ENCODE measurements at places on chromosomes 13 and 19. TPM values are rescaled to one million over a fixed set of nuclear protein-coding genes. Genes with fewer than 3 reads are reported as not detected.

- peaks cover 1% of the 10 kb centered on the region for H3K4me1 ChIP-seq
- H3K36me3 ChIP-seq = peaks cover 77% of the 10 kb centered on the region
- no peak overlapping the region for H3K4me3 ChIP-seq
- no peak for DNase-seq
- H3K27me3 ChIP-seq = no peaks in the 10 kb centered on the region
These were observed 11.7 kb downstream of the SMG9 start for GRCh38 chr19:43743059-43743458.

- H3K4me3 ChIP-seq = no peak overlapping the region
- H3K36me3 ChIP-seq = peaks cover 14% of the 10 kb centered on the region
- H3K27ac ChIP-seq = peak overlapping the region; percentile 17
- H3K4me1 ChIP-seq = peaks cover 7% of the 10 kb centered on the region
- no peaks in the 10 kb centered on the region for H3K27me3 ChIP-seq
- peak; percentile 65 for DNase-seq
These were observed 7.4 kb downstream of the ETHE1 start for GRCh38 chr19:43519436-43520088.

DNA sequence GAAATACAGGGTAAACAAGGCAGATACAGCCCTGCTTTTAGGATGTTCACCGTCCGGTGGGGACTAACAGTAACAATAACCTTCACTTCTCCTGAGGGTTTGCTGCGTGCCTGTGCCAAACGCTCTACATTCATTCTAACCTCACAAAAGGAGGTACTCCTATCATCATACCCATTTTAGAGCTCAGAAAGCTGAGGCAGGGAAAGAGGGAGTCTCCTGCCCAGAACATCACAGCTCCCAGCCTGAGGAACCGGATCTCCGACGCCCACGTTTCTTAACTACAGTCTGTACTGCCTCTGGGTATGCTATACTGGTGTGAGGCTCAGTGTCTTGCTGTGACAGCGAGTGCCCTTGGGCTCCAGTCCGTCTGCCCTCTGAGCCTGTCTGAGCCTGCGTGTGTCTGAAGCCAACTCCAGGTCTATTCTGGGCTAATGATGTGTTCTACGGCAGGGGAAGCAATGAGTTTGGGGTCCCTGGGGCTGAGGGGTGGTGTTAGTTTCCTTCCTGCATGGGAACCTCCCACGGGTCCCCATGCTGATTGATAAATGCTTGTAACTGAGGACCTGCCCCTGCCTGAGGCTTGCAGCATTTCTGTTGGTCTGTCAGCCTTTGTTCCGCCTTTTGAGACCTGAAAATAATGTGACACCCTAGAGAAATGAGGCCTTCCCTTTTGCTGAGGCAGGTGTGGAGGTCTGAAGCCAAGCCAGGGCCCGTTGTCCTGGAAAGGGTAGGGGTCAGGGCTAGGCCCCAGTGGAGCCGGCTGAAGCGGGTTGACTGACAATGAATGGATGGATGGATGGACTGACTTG, 4.9 kb downstream of the LIPE start:
- peak overlapping the region; percentile 89 for H3K27ac ChIP-seq
- peaks cover 31% of the 10 kb centered on the region for H3K4me1 ChIP-seq
- H3K36me3 ChIP-seq = peaks cover 6% of the 10 kb centered on the region
- no peaks in the 10 kb centered on the region for H3K27me3 ChIP-seq
- peak overlapping the region; percentile 99 for H3K4me3 ChIP-seq

DNA sequence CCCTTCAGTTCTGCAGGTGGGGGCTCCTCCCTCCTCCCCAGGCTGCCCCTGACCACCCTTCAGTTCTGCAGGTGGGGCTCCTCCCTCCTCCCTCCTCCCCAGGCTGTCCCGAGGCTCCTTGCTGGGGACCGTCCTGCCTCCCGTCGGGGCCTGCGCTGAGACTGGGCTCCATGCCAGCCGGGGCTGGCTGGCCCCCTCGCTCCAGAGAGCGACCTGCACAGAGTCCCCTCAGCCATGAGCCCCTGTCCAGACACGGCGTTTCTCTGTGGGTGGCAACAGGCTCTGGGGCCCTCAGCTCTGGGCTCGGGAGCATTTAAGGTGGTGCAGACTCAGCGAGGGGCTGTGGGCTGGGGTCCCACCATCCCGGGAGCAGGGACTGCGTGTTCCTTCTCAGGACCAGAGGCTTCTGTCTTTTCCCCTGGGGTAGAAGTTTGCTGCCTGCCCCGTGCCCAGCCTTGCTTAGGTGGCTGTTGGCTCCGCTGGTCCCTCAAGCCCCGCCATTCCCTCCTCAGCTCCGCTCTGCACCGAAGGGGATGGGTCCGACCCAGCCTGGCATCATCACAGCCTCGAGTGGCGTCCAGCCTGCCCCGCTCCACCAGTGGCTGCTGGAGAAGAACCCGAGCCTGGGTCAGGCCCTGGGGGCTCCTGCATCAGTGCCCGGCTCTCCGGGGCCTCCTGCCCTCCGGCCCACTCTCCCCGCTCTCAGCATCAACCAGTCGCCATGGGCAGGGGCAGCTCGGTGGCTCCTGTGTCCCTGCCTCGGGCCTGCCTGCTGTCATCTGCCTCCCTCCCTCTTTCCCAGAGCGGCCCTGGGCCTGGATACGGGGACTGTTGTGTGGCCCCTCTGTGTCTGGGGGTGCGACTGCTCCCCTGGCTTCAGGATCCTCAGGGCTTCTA, 27.6 kb downstream of the CSNK1G2 start:
- H3K36me3 ChIP-seq = peaks cover 9% of the 10 kb centered on the region
- peaks cover 8% of the 10 kb centered on the region for H3K4me1 ChIP-seq
- DNase-seq = no peak
- no peak overlapping the region for H3K4me3 ChIP-seq

DNA sequence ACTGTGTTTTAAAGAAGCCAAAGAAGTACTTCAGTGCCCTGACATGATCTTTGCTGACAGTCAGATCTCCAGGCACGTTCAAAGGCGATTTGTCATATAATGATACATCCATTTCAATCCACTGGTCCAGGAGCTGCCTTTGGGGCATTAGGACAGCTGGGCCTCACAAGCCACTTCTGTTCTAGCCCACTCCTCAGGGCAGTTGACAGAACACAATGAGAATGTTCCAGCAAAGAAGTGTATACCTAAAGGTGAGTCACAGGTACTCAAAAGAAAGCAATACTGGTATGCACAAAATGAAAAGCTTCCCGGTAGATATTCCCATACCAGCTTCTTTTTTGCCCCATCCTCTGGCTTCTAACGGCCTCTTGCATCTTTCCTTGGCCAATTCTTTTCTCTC, 12.5 kb upstream of the MAP3K10 start:
- H3K27me3 ChIP-seq = peaks cover 8% of the 10 kb centered on the region
- H3K27ac ChIP-seq = no peak overlapping the region
- no peak overlapping the region for H3K4me3 ChIP-seq

GRCh38 chr19:41849067-41849466, 4.2 kb downstream of the DMRTC2 start:
- no peaks in the 10 kb centered on the region for H3K4me1 ChIP-seq
- H3K27me3 ChIP-seq = peaks cover 19% of the 10 kb centered on the region

DNA sequence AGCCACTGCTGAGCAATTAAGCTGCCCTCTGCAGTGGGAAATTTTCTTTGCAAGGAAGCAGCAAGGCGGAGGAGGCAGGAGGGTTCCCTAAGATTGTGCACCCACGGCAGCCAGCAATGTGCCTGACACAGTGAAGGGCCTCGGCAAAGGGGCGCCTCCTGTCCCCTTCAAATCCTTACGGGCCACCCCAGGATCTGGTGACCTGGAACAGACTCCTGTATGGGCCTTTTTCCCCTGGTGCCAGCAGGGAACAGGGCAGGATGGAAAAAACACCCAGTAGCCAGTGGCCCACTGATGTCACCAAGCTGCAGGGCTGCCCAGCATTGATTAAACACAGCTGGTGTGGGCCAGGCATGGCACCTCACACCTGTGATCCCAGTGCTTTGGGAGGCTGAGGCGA, 86.7 kb downstream of the GNG7 start:
- H3K4me1 ChIP-seq = peaks cover 52% of the 10 kb centered on the region
- no peak for DNase-seq
- H3K27ac ChIP-seq = no peak overlapping the region
- no peak overlapping the region for H3K4me3 ChIP-seq
- H3K27me3 ChIP-seq = no peaks in the 10 kb centered on the region
- H3K36me3 ChIP-seq = no peaks in the 10 kb centered on the region

GRCh38 chr19:17830567-17831418, 9.5 kb upstream of the INSL3 start:
- peaks cover 80% of the 10 kb centered on the region for H3K36me3 ChIP-seq
- H3K4me3 ChIP-seq = no peak overlapping the region
- H3K27me3 ChIP-seq = no peaks in the 10 kb centered on the region
- peak overlapping the region; percentile 7 for H3K27ac ChIP-seq
- DNase-seq = peak; percentile 24
- H3K4me1 ChIP-seq = peaks cover 8% of the 10 kb centered on the region

- H3K4me3 ChIP-seq = no peak overlapping the region
- H3K4me1 ChIP-seq = peaks cover 4% of the 10 kb centered on the region
These were observed 35.8 kb upstream of the MEDAG start for GRCh38 chr13:30870049-30870884.

Gene KPNA3
- total RNA-seq = 49.0 TPM

Gene NTN5
- total RNA-seq = 0.55 TPM

Gene CLEC4M
- not detected for total RNA-seq

Gene PGLYRP1
- total RNA-seq = not detected

Gene SMIM24
- 0.84 TPM for total RNA-seq

Gene ZNF541
- 0.09 TPM for total RNA-seq

Gene OR10H2
- total RNA-seq = not detected

Gene EPS8L1
- 4.9 TPM for total RNA-seq

Data from activated T-helper 2 cell treated with anti-CD3 and anti-CD28 coated beads, Interferon-gamma antibody, Interleukin-2, Interleukin-4, amounts not matched to agents 10 μg/mL and 5 μg/mL and 100 μg/mL, durations not matched to agents 14 hours and 24 hours and 36 hours (primary cell).